MV-4-11 (cell line): ENCODE measurements at places on chromosomes 4 and X.

DNA sequence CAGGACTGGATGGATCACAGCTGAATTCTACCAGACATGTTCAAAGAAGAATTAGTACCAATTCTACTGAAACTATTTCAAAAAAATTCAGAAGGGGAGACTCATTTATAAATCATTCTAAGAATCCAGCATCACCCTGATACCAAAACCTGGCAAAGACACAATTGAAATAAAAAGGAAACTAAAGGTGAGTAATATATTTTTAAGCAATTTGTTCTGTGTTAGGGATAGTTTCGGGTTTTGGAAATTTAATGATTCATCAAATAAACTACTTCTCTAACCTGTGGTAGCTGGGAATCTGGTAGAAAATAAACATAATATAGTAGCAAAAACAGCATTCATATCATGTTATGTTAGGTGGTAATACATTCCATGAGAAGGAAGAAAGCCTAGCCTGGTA, 662.2 kb upstream of the BOD1L1 start:
- DNase-seq, result no peak

- DNase-seq, result peak; percentile 57
Measured at GRCh38 chr4:2662598-2662997, 93.5 kb downstream of the TNIP2 start.

- DNase-seq, result no peak
Measured at GRCh38 chr4:121272526-121272925, 108.3 kb downstream of the QRFPR start.

DNA sequence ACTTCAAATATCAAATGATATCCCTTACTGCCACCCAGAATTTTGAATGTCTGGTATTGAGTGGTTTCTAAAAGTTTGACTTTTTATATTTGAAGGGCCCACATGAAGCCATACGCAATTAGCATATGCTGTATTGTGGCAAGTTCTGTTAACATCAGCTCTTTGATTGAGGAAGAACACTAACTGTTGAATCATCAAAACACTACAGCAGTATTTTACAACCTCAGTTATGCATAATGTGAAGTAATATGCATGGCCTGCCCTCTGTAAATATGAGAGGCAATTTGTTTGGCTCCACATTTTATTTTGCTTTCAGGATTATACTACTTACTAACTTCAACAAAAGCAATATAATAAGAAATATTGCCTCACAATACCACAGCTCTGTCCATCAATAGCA, 62.2 kb upstream of the DMD start:
- no peak for DNase-seq

DNA sequence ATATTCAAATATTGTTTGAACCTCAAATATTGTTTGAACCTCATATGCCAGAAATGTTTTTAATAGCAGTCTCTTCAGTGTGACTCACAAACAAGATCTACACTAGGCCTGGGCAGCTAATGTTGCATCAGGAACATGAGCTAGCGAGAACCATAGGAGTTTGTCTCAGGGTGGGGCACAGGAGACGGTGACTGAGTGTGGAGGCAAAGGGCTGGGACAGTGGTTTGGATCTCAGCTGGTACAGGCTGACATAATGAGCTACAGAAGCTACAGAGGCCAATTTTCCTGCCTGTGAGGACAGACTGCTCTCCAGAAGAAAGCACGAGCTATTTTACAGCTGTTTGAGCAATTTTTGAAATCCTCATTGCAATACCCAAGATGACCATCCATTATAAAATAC, 224.7 kb downstream of the CENPC start:
- no peak for DNase-seq

GRCh38 chr4:8916351-8916885, 44.8 kb upstream of the HMX1 start:
- no peak for DNase-seq

DNA sequence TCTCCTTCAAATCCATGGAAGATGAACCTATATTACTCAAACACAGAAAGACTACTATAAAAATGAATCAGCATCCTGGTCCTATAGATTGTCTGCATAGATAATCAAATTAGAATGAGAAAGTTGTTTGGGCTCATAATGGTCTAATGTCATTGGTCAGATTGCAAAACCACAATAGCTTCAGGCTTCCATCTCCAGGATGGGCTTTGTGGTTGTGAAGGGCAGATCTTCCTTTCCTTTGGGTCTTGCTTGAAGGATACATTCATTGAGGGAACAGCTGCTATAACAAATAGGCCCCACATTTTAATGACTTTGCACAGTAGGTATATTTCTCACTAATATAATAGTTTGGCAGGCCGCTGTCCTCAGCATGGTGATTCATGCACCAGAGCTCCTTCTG, 94.3 kb downstream of the REPS2 start:
- no peak for DNase-seq

DNA sequence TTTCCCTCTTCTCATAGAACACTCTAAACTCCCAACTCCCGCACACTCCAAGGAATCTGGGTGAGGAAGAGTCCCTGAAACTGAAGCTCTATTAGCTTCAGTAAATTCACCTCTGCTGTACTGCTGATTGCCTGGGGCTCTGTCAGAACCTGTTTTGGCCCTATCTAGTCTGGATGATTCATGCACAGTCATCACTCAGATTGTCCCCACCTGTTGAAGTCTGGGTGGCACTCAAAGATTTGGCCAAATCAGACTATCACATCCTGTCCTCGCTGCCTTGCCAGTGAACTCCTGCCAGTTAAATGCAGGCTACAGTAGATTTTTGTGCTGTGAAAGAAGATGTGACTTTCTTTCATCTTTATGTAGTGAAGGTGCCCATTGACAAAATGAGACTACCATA, 63.5 kb upstream of the EMCN start:
- DNase-seq, result no peak
